ENCODE measurements at places on chromosomes 6 and 20.

GRCh38 chr20:36144336-36144735, 10.2 kb upstream of the EPB41L1 start:
- no peak for DNase-seq

DNA sequence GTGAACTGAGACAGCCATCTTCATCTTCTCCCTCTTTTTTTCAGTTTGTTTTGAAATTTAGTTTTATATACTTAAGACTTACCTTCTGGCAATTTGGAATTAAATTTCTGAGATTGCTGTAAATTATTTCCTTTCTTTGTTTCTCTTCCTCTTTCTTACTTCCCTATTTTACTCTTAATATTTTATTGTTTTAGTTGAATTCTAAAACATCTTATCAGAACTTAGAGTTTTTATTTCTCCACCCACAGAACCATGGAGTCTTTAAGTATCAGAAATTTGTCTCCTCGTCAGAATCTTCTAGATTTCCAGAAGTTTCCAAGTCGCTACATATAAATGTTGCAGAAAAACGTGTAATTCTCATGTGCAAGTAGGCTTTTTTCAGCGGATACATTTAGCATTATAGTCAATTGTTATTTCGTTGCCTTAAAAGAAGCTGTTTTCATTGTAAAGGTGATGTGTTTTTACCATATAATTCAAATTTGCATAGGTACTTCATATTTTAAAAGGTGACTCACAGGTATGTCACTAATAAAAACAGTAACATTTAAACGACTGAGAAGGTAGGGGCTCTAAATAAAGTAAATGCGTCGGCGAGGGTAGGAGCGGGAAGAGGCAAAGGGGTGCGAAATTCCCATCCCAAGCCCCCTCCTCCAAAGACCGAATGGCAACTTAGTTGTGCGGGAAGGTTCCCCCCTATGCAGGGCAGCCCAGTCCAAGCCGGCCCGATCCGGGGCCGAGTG, 866 bp upstream of the MYO6 start:
- DNase-seq: no peak

- DNase-seq: no peak
These were observed 15.7 kb downstream of the PAQR8 start for GRCh38 chr6:52377538-52378221.

GRCh38 chr20:1636621-1637020, 16.8 kb upstream of the SIRPB1 start:
- DNase-seq: no peak

DNA sequence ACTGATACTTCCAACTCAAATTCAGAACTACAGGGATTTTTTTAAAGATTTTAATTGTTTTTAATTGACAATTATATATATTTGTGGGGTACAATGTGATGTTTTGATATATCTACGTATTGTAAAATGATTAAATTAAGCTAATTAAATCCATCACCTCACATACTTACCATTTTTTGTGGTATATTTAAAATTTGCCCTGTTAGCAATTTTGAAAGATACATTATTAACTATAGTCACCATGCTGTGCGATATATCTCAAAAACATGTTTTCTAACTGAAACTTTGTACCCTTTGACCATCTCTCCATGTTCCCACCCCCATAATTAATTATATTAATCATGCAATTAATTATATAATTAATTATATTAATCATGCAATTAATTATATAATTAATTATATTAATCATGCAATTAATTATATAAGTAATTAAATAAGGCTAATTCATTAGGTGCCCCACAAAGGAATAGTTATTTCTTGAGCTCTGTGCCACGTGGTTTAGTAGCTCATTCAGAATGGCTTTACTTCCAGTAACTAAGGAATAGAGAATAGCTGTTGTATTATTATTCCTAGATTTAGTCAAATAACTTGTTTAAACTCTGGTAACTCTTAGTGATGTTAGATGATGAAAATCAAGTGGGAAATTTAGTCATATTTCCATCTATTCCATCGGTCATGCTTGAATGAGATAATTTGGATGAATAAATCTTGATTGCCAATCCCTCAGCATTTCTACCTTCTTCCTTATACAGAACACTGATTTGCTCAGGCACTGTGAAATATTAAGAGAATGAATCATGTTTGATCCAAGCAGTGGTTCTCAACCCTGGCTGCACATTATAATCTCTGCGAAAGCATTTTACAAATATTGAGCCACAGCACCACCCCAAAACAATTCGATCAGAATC, 25.1 kb downstream of the LOC128125822 start:
- DNase-seq: no peak

DNA sequence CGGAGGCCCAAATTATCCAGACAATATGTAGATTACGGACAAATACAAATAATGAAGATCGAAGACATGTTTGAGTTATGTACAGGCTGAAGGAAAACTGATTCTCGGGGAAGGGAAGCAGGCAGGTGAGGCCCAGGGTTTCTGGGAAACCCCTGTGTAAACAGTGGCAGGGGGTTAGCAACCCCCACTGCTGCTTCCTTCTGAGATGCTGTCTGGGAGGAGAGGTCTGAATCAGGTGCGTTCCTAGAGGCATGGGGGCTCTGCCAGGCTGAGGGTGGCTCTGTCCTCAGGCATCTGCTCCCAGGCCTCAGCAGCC, 7.2 kb upstream of the MDGA1 start:
- no peak for DNase-seq

- no peak for DNase-seq
These were observed 146.2 kb downstream of the MMS22L start for GRCh38 chr6:97136626-97137358.

GRCh38 chr6:118122801-118123200, 215.7 kb downstream of the SLC35F1 start:
- DNase-seq: no peak

GRCh38 chr6:161301338-161301737, 27.5 kb upstream of the AGPAT4 start:
- no peak for DNase-seq

DNA sequence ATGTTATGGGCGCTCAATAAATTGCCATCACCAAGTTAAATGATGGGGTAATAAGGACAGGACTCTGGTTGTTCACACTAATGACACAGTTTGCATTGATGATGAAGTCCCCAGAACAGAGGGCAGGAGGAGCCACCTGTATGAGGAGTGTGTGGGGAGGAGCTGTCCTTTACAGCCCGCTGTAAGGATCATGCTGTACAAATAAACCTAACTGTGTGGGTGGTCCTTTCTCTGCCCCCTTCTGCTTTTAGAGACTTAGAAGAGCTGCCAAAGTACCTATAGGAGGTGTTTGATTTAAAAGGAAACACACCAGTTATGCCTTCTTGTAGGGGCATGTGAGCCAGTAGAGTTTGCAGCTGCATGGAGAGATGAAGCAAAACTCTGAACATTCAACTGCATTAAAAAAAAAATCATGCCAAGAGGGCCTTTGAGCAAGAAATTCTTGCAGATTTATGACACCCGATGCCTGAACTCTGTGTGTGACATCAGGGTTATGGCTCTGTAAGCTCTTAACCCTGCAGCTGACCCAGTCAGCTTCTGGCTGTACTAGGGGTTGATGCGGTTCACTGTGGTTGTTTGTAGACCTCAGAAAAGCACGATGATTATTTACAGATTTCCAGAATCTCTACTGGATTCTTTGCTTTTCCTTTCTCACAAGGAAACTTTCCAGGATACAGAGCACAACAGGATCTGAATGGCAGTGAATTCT, 67.4 kb downstream of the UST start:
- no peak for DNase-seq

- DNase-seq: no peak
These were observed 138.3 kb downstream of the COL9A1 start for GRCh38 chr6:70164556-70164955.
